ENCODE measurements at places on chromosomes 5 and 9.

DNA sequence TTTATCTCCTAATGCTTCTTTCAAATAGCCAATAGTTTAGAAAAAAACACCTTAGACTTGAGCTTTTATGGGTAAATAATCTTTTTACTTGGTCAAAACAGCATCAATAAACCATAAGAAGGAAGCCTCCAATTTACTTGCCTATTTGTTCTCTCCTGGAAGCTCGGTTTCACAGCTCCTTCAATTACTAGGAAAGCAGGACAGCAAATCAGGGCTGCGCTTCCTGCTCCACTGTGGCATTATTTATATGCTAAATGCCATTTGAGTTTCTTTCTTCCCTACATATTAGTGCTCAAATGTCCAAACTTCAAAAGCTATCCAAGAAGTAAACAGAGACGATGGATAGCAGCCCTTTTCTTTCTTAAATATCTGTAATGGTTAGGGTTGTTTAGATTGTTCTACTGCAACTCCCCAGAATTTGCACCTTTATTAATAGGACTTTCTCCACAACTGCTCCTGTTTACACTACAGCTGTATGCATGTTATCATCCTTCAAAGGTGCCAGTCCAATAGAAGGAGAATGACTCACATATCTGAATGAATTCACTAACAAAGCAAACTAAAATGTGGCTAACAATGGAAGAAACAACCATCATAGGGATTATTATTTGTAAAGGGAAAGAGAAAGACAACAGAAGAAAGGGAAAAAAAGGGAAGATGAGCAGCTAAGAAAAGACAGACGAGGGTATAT is 58.7 kb downstream of the MED27 start:
- DNase-seq: no peak

DNA sequence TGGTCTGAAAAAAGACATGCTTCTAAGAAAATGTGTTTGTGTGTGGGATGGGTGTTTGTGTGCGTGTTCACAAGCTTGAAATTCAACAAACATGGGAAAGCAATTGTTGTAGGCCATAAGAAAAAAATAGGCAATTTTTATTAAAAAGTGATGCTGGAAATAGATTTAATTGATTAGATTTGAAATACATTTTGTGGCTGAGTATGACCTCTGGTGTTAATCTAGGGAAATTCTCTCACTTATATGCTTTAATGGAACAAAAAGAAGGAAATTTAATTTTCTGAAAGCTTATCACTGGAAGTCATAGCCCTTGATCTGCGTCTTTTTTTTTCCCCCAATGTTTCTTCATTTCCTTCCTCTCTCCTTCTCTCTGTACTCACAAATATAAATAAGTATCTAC is 3.5 kb upstream of the KCNN2 start:
- no peak for DNase-seq

- DNase-seq: no peak
Measured at GRCh38 chr5:78534905-78535200, 113.7 kb downstream of the LHFPL2 start.

GRCh38 chr5:32136342-32136741 is 37.8 kb downstream of the GOLPH3 start:
- DNase-seq: no peak

GRCh38 chr5:168147568-168148360 is 143.7 kb upstream of the WWC1 start:
- DNase-seq: no peak

- DNase-seq: no peak
Measured at GRCh38 chr9:71403106-71403505, 281.7 kb upstream of the TRPM3 start.
